ENCODE measurements at places on chromosomes 2 and 18.
A peak's percentile ranks its signal among the peaks of the same experiment; 100 is the strongest.

DNA sequence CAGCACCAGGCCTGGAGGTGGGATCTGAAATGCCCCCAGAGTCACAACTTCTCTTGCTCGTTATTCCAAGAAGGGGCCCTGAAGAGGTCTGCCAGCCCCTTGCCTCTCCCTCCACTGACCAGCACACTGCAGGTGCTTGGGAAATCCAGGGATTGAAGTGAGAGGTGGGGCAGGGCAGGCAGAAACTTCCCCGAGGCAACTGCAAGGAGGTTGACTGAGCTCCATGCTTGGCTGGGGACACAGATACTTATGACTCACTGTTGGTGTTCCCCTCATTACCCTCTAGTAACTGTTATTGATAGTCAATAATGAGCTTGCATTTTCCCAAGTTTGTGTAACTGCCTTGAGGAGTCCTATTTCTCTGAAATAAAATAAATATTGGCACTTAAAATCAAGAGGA is 47.5 kb downstream of the MARCO start:
- DNase-seq = no peak

DNA sequence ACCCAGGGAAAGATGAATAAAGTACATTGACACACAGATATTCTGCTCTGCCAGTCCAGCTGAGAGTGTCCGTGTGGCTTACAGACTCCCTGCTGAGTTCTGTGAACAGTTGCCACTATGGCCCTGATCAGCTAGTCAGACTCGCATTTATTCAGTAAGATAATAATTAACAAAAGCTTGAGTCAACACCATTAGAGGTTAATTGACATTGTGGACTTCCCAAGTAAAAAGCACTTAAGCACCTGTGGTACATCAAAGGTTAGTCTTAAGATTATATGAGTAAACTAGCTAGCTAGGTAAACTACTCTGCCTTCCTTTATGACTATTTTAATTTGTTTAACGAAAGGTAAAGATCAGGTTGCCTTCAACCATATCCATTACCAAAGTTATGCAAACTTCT is 33.7 kb downstream of the ANKRD30B start:
- DNase-seq = no peak

DNA sequence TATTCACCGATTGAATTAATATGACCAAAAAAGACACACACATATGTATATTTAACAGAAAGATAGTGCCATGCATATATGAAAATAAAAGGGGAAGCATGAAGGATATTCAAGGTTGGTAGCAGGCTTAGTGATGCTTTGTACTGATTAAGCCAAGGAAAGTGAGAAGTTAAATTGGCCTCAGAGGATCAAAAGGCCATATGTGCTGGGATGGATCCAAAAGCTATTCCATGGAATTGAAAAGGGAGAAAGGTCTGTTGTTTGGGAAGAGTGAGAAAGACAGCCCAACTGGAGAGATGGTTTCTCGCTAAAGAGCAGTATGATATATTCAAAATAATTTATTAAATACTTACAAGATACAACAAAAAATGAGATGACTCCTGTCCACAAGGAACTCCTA is 65.9 kb downstream of the INSIG2 start:
- no peak for DNase-seq

DNA sequence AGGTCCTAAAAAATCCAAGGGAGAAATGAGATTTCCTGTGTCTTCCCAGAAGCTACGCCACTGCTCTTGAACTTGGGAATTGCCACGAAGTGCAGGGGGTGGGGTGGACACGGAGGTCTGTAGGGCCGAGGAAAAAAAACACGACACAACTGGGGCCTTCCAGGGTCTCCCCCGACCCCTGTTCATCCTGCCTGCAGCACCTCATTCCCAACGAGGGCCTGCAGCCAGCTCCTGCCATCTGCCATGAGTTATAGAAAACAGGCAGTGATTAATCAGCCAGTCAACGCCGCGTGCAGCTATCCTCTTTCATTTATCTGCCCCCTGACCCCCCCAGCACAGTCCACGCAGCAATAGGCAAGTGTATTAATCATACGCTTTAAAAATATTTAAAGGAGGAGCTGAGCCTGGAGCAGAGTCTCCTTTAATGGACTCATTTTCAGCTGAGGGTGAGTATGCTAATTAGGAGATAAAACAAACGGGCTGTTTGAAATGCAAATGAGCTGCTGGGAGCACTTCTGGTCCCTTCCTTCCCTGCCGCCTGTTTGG is 209.9 kb downstream of the TFCP2L1 start:
- DNase-seq = no peak

GRCh38 chr18:58429442-58429841 is 199.4 kb downstream of the ALPK2 start:
- DNase-seq = no peak

DNA sequence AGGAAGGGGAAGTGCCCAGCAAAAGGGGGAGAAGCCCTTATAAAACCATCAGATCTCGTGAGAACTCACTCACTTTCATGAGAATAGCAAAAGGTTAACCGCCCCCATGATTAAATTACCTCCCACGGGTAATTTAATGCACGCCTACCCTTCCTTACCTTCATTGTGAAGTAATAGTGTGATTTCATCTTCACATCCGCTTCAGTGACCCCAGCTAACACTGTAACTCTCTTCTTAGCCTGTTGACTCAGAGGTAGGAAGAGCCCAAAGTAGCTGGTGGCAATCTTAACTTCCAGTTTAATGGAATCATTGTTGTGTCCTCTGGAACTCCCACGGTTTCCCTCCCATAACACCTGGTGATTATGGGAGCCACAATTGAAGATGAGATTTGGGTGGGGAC is 120.5 kb downstream of the GULP1 start:
- DNase-seq = no peak

- DNase-seq = no peak
Measured at GRCh38 chr2:34998741-34999140, 1356.8 kb upstream of the CRIM1 start.

GRCh38 chr18:47109720-47110119 is 40.6 kb downstream of the HDHD2 start:
- DNase-seq = no peak

DNA sequence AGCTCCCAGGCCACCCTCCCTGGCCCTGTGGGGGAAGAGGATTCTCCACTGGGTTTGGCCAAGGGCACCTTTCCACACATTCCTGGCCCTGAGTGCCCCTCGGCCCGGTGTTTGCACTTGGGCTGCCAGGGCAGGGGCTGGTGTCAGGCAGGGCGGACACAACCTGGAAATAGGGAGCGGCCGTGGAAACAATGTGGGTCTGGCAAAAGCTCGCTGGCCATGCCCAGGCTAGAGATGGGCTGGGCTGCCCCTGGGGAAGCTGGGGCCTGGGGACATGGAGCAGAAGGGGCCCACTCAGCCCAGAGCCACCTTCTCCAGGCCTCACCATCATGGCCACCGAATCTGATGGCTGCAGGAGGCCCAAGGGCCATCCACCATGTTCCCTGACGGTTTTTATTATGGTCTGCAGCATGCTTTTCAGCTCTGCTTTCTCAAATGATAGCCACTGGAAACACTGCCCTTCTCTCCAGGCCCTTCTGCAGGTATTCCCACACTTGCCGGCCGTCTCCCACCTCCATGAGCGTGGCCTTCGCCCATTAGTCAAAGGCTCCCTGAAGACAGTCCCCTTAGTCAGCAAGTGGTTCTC is 275.1 kb downstream of the CYP26B1 start:
- DNase-seq = no peak

GRCh38 chr2:215722986-215723630 is 287.2 kb upstream of the FN1 start:
- DNase-seq = no peak

DNA sequence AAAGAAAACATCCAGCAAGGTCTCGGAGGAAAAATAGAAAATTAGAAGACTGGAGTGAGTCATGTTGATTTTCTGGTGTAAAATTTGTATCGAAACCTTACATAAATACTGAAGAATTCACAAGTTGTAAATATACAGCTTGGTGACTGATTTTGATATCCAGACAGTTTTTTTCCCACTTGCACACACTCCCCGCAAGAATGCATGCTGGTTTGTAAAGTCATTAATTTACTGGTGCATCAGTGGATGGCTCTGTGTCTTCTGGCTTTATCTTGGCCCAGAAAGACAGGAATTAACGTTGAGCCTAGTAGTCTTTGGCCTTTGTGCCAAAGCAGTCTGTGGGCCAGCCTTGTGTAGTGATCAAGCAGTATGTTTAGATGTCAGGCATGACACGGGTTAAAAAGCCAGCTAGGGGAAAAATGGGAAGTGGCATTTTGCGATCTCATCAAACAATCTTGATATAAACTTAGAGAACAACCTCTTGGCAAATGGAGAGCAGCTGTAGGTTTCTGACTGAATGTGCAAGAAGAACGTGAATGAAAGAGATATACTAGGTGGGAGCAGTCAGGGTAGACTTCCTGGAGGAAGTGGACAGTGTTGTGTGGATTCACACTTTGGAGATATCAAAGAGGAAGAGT is 22.7 kb upstream of the CASP8 start:
- peak; percentile 38 for DNase-seq

DNA sequence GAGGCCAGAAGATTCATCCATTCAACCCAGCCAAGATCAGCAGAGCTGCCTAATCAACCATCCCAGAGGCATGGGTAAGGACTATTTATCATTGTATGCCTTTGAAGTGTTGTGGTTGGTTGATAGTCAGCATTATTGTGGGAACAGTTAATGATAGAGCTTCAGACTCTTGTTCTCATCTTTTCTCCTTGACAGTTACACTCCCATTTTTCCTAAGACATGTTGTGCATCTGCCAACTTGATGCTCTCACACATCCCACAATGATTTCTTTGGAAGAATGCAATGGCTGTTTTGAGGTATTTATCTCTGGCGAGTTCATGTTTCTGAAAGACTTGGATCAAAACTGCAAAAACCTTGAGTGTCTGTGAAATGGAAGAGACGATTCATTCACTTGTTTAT is 55.4 kb downstream of the FASTKD2 start:
- DNase-seq = no peak

- no peak for DNase-seq
Measured at GRCh38 chr18:27244259-27244658, 59.2 kb upstream of the CHST9 start.

DNA sequence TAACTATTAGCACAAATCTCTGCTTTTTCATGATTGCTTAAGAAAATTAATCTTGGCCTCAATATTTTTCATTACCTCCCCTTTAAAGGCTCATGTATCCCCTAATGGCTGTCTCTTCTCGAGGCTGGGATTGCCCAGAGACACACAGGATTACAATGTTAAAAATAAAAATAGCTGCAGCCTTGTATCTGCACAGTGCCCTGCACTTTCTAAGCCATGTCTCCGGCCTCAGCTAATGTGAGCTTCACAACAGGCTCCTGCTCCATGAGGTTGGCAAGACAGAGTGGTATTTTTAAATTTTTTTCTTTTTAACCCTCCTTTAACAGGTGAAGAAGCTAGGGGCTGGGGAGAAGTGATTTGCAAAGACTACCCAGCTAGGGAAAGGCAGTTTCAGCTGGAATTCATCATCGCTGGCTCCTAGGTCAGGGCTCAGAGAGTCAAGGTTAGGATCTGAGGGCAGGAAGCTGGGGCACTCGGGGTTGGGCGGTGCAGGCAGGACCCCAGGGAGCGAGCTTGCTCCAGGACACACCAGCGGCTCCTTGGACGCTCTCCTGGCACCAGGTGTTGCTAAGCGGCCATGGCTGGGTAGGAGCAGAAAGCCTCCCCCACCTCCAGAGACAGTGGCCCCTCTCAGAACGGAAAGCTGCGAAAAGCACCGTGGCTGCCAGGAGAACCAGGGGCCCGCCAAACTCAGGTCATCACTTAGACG is 135.6 kb downstream of the SMAD2 start:
- DNase-seq = no peak

GRCh38 chr2:188024811-188025210 is 266.9 kb upstream of the GULP1 start:
- no peak for DNase-seq

DNA sequence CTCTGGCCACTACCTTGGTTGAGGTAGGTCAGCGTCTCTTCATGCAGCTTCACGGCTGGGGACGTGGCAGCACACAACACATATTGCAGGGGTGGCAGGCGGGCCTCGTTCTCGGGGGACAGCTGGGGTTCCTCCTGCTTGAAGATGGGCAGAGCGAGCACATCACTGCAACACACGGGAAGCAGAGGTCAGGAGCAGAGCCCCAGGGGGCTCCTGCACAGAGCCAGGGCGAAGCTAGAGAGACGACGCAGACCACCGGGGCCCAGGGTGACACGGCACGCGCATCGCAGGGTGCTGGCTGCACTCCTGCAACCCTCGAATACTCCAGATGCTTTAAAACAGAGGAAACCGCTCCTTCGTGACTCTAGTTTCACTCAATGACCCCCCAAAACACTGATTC is 3.9 kb downstream of the TFCP2L1 start:
- DNase-seq = no peak

DNA sequence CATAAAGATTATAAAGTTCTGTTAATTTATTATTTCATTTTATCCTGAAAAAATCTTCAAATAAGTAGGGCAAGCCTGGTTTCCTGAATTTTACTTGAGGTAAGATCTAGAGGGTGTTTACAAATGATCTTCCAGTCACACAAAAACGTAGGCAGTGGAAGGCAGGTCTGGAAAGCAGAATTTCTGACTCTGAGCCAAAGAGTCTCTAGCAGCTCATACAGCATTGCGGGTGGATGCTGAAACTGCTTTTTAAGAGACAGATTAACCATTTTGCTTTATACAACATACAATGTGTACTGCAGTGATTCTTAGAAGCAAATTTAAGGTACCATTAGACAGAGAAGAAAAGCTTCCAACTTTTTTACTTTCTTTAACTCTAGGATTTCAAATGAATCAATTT is 117.0 kb downstream of the FTCDNL1 start:
- DNase-seq = no peak

GRCh38 chr2:167342769-167343168 is 454.5 kb downstream of the XIRP2 start:
- no peak for DNase-seq

DNA sequence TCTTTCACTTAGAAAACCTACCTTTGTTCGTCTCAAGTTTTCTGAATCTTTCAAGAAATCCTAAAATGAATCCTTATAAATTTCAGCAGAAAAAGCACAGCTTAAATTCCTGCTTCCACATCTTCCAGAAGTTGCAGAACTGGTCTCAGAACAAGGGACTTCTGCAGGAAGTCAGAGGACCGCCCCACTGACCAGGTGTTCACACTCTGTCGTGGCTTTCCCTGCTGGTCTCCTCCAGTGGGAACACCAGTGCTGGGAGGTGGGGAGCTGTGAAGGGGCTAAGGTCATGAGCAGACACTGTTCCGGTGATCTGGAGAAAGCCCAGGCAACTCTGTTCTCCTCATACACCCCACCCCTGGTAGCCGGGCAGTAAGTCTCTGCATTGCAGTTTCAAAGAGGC is 3.5 kb downstream of the FAM110C start:
- no peak for DNase-seq

GRCh38 chr2:113257516-113258264 is 21.0 kb downstream of the PAX8 start:
- DNase-seq = no peak

DNA sequence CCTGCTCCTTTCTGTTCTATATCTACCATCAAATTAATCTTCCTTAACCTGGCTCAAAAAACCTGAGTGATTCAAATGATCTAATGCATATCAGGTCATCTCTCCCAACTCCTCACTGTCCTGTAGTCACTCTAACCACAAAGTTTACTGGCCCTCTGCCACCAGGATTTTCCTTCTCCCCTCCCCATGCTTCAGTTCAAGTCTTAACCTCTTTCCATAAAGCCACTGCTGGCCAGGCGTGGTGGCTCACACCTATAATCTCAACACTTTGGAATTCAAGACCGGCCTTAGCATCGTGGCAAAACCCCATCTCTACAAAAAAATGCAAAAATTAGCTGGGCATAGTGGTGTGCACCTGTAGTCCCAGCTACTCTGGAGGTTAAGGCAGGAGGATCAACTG is 7.5 kb upstream of the SP3 start:
- DNase-seq = no peak

GRCh38 chr2:78775291-78775690 is 250.2 kb upstream of the REG3G start:
- no peak for DNase-seq

- no peak for DNase-seq
Measured at GRCh38 chr2:31420936-31421335, 6.4 kb upstream of the XDH start.
